ENCODE measurements at places on chromosomes 4 and X. TPM values are rescaled to one million over a fixed set of nuclear protein-coding genes. Genes with fewer than 3 reads are reported as not detected.

DNA sequence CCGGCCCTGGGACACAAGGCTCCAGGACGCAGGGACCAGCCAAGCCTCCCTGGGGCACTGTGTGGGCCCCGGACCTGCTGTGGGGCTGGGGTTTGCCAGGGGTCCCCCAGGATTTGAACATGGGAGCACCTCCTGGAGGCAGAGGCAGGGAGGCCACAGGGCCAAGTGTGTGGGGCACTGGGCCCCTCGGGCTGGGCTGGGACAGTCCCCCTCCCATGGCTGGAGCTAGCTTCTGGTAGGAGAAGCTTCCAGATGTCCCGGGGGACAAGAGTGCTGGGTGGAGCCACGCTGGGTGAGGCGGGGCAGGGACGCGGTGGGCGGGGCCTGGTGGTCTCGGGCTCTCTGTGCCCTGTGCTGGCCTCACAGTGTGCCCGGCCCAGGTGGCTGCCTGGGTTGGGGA, 18.6 kb downstream of the FGFRL1 start:
- no peak overlapping the region for H3K4me3 ChIP-seq
- no peak for DNase-seq
- H3K4me1 ChIP-seq = no peaks in the 10 kb centered on the region
- no peak overlapping the region for H3K27ac ChIP-seq
- H3K27me3 ChIP-seq = no peaks in the 10 kb centered on the region

- H3K4me1 ChIP-seq = no peaks in the 10 kb centered on the region
- no peak overlapping the region for H3K4me3 ChIP-seq
- no peak for DNase-seq
Measured at GRCh38 chr4:159946983-159947615, 844.2 kb downstream of the RAPGEF2 start.

GRCh38 chr4:161320377-161320776, 843.4 kb downstream of the FSTL5 start:
- H3K27ac ChIP-seq = no peak overlapping the region
- no peaks in the 10 kb centered on the region for H3K36me3 ChIP-seq
- DNase-seq = no peak
- H3K27me3 ChIP-seq = no peaks in the 10 kb centered on the region
- H3K4me3 ChIP-seq = no peak overlapping the region

GRCh38 chr4:55524844-55525571, 21.7 kb downstream of the CLOCK start:
- DNase-seq = no peak
- peaks cover 9% of the 10 kb centered on the region for H3K4me1 ChIP-seq
- no peak overlapping the region for H3K27ac ChIP-seq
- H3K4me3 ChIP-seq = no peak overlapping the region
- no peaks in the 10 kb centered on the region for H3K27me3 ChIP-seq

- peak overlapping the region; percentile 12 for H3K4me3 ChIP-seq
- H3K36me3 ChIP-seq = no peaks in the 10 kb centered on the region
- DNase-seq = no peak
- peaks cover 98% of the 10 kb centered on the region for H3K4me1 ChIP-seq
- peak overlapping the region; percentile 96 for H3K27ac ChIP-seq
- no peaks in the 10 kb centered on the region for H3K27me3 ChIP-seq
Measured at GRCh38 chr4:2799971-2800690, 7.2 kb downstream of the SH3BP2 start.

DNA sequence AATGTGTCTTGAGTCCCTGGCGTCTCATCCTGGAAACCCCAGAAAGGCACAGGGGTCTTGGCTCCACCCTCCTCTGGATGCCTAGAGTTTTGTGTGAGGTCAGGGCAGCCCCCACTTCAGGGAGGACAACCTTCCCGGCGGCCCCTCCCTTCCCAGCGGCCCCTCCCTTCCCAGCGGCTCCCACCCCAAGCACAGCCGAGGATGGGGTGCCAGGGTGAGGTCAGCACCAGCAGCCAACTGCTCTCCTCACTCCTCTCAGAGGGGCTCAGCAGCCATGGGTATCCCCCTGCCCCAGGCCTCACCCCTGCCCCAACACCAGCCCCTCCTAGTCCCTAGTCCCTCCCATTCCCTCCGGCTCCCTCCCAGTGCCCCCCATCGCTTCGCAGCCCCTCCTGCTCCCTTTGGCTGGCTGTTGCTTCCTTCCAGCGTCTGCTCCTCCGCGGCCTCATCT, 17.4 kb downstream of the DGKQ start:
- no peak overlapping the region for H3K4me3 ChIP-seq
- H3K27ac ChIP-seq = no peak overlapping the region
- DNase-seq = no peak
- no peaks in the 10 kb centered on the region for H3K4me1 ChIP-seq
- no peaks in the 10 kb centered on the region for H3K27me3 ChIP-seq
- no peaks in the 10 kb centered on the region for H3K36me3 ChIP-seq

GRCh38 chr4:140947506-140947905, 185.8 kb downstream of the RNF150 start:
- no peaks in the 10 kb centered on the region for H3K36me3 ChIP-seq
- DNase-seq = no peak
- no peak overlapping the region for H3K27ac ChIP-seq

GRCh38 chrX:53729751-53730150, 43.2 kb upstream of the HUWE1 start:
- no peak for DNase-seq
- no peaks in the 10 kb centered on the region for H3K27me3 ChIP-seq
- no peaks in the 10 kb centered on the region for H3K4me1 ChIP-seq
- H3K4me3 ChIP-seq = no peak overlapping the region

- no peak overlapping the region for H3K27ac ChIP-seq
- H3K36me3 ChIP-seq = no peaks in the 10 kb centered on the region
- no peak for DNase-seq
- H3K4me3 ChIP-seq = no peak overlapping the region
- H3K27me3 ChIP-seq = no peaks in the 10 kb centered on the region
- no peaks in the 10 kb centered on the region for H3K4me1 ChIP-seq
Measured at GRCh38 chrX:776061-776460, 145.5 kb downstream of the SHOX start.

GRCh38 chr4:141126769-141127168, 6.5 kb downstream of the RNF150 start:
- H3K4me3 ChIP-seq = no peak overlapping the region
- no peak for DNase-seq
- no peak overlapping the region for H3K27ac ChIP-seq
- peaks cover 2% of the 10 kb centered on the region for H3K27me3 ChIP-seq
- no peaks in the 10 kb centered on the region for H3K36me3 ChIP-seq

DNA sequence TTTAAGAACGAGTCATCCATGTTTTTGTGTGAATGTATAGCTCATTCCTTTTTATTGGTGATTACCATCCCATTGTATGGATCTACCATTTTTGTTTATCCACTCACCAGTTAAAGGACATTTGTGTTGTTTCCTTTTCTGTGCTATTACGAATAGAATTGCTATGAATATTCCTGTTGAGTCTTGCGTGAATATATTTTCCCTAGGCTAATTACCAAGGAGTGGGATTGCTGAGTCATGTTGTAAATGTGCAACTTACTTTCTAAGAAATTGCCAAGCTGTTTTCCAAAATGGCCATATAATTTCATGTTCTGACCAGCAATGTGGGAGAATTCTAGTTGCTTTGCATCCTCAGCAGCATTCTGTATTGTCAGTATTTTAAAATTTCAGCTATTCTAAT, 51.3 kb downstream of the YIPF6 start:
- DNase-seq = no peak
- H3K27ac ChIP-seq = no peak overlapping the region
- no peaks in the 10 kb centered on the region for H3K27me3 ChIP-seq
- no peaks in the 10 kb centered on the region for H3K4me1 ChIP-seq
- H3K36me3 ChIP-seq = no peaks in the 10 kb centered on the region

DNA sequence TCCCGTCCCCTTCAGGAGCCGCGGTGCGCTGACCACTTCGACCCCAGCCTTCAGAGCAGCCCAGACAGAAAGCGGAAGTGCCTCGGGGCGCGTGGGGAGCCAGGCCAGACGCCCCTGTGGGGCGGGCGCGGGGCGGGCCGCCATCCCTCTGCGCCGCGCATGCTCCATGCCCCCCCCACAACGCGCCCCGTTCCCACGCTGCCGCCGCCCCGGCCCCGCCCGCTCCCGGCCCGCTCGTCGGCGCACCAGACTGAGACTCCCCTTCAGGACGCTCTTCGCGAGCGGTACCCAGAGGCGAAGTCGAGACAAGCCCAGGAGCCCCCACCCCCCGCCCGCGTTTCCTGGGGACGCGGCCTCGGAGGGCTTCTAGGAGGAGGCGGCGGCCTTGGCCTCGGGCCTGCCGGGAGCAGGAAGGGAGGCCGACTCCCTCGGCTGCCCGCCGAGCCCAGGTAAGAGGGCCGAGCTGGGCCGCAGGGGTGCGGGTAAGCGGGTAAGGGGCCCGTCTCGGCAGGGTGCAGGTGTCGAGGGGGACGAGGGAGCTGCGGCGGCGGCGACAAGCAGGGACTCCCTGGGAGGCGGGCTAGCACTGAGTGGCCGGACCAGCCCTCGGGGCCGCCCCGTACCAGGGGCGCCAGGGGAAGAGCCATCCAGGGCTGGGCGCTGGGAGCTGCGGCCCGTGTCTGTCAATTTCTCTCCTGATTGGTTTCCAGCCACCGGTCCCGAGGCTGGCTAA, at the start of gene ZFP92:
TSS of gene ZFP92 (plus strand) at position 218 of the 733 bp plus-strand sequence. CDS start 6,851 bp downstream, outside the sequence.
- H3K4me1 ChIP-seq = no peaks in the 10 kb centered on the region
- peak within 1 kb of the TSS; percentile 61 for H3K4me3 ChIP-seq
- no peaks in the 10 kb centered on the region for H3K36me3 ChIP-seq
- no peak for DNase-seq

GRCh38 chr4:5816851-5817375, 76.0 kb downstream of the CRMP1 start:
- H3K4me1 ChIP-seq = no peaks in the 10 kb centered on the region
- H3K4me3 ChIP-seq = no peak overlapping the region
- no peak overlapping the region for H3K27ac ChIP-seq
- DNase-seq = no peak
- H3K36me3 ChIP-seq = peaks cover 18% of the 10 kb centered on the region
- H3K27me3 ChIP-seq = no peaks in the 10 kb centered on the region

DNA sequence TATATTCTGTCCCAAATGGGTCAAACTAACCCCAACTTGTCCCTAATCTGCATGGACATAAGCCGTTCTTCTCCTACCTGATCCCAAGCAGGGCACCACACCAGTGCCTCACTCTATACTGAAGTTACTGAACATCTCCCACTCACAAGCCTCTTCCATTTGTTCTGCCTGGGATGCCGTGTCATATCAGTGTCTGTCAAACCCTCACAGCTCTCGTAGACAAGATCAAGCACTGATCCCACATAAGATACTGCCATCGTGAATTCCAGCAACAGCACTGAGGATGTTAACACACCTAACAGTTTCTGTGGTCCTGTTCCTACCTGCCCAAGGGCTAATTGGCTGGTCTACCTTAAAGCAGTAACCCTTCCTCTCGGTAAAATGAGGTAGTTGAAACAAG, 162.1 kb downstream of the APBB2 start:
- peaks cover 42% of the 10 kb centered on the region for H3K4me1 ChIP-seq
- DNase-seq = no peak
- H3K4me3 ChIP-seq = no peak overlapping the region

GRCh38 chr4:78040431-78040830, 16.7 kb upstream of the FRAS1 start:
- H3K4me3 ChIP-seq = no peak overlapping the region
- no peaks in the 10 kb centered on the region for H3K27me3 ChIP-seq
- DNase-seq = no peak
- no peaks in the 10 kb centered on the region for H3K36me3 ChIP-seq

- no peaks in the 10 kb centered on the region for H3K27me3 ChIP-seq
- no peaks in the 10 kb centered on the region for H3K36me3 ChIP-seq
- H3K27ac ChIP-seq = no peak overlapping the region
- no peak for DNase-seq
- no peaks in the 10 kb centered on the region for H3K4me1 ChIP-seq
Measured at GRCh38 chrX:111568354-111568753, 56.9 kb downstream of the SERTM2 start.

Gene PTCHD1
- total RNA-seq = 0.02 TPM

Gene NALF2
- 11.2 TPM for total RNA-seq

Measured in heart right ventricle (tissue), 16 donors.